ENCODE measurements at places on chromosomes 3 and 15. TPM values are rescaled to one million over a fixed set of nuclear protein-coding genes. Genes with fewer than 3 reads are reported as not detected.
A peak's percentile ranks its signal among the peaks of the same experiment; 100 is the strongest.

DNA sequence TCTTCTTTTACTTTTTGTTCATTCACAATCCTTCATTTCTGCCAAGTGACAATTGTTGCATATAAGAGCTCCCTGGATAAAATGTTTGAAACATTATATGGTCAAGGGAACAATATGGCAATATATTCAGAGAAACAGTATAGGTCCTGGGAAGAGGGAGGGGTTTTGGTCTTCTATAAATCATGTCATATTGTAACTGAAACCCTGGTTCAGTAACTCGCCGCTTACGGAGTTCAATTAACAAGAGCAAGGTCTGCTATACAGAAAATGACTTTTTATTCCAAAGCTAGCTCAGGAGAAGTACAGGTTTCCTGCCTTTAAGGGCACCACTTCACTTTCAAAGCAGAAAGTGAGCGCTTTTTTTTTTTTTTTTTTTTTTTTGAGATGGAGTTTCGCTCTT is 522.1 kb upstream of the TGFBR2 start:
- DNase-seq: no peak

Gene PODXL2
- total RNA-seq: 0.89 TPM

DNA sequence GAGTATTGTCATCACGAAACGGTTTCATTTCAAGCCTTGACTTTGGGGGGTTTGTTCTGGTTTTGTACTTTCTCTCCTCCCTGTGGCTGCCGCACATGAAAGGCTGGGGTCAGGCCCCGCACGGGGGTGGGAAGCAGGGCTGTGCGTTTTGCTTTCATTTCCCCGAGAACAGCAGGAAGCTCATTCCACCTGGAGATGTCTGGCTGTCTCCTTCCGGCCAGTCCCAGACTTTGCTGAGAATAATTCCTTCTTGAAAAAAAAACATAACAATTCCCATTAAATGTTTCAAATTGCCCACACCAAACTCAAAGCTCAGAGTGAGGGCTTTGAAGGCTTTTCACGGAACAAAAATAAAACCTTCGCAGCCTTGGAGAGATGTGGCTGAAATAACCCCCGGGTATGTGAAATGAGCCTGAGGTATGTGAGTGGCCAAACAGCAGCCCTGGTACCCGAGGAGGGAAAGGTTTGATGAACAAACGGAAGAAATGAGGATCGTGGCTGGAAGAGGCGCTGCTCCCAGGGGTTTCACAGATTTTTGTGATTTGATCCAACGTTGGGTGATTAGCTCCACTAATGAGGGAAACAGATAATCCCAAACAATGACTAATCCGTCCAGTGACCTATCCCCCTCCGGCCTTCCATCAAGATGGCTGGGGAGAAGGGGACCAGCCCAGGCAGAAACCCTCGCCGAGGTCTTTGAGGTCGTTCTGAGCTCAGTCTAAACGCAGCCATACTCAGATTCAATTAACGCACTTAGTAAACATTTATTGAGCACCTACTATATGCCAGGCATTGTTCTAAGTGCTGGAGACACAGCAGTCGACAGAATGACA is 126.9 kb upstream of the MEF2A start:
- DNase-seq: peak; percentile 38

GRCh38 chr3:186097317-186097662 is 11.6 kb downstream of the ETV5 start:
- no peak for DNase-seq

DNA sequence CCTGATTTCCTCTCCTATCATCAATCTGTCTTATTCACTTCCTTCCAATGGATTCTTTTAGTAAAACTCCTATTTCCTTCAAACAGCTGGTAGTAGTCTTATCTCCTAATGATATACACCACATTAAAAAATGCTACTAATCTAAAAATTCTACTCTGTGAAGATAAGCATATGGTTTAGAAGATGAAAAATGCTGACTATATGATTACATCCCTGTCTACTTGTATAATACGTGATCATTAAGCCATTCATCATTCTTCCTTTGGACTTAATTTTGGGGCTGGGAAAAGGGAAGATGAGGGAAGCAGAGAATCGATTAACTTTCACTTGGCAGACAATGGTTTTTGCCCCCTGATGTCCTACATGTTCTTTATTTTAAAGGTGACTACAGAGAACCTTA is 453.1 kb downstream of the NSUN3 start:
- DNase-seq: no peak

DNA sequence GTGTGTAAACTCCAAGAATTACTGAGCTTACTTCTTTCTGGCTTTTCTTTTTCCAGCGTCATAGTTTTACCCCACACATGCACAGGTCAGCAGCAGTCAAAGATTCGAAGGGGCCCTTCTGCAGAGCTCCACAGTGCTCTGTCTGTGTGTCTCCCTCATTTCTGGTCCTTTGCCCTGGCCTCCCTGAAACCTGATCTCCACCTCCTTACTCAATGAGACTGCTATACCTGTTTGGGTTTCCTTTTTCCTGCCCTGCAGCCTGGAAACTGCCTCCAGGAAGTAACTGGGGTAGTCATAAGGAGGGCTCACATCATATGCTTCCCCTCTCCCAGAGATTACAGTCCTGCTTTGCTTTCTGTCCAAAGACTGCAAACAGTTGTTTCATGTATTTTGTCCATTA is 82.8 kb upstream of the TNIK start:
- peak; percentile 49 for DNase-seq

All from dermis microvascular lymphatic vessel endothelial cell (primary cell).